ENCODE measurements at places on chromosomes 1 and 21.

DNA sequence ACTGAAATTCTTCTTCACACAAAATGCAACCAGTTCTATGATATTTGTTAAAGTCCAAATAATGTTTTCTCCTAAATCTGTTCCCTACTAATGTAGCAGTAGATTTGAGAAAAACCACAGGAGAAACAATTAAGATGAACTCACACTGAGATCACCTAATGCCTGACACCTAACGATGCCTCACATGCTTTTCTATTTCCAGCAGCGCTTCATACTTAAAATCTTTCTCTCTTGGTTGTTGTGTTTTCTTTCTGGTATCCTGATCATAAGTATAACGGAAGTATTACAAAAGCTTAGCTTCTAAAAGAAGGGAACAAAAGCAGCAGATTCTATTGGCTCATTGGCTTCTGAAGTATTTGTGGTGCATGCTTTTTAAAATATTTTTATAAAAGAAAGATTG is 267.2 kb upstream of the SGIP1 start:
- H3K27ac ChIP-seq: no peak overlapping the region
- peaks cover 27% of the 10 kb centered on the region for H3K27me3 ChIP-seq
- no peak for DNase-seq
- no peak overlapping the region for H3K4me3 ChIP-seq

- no peaks in the 10 kb centered on the region for H3K4me1 ChIP-seq
- peak within 1 kb of the TSS; percentile 60 for H3K27ac ChIP-seq
- peaks cover 16% of the 10 kb centered on the region for H3K36me3 ChIP-seq
- H3K27me3 ChIP-seq: no peaks in the 10 kb centered on the region
- H3K4me3 ChIP-seq: no peak within 1 kb of the TSS
- no peak for DNase-seq
Observed at GRCh38 chr1:33320619-33321165, at the start of gene A3GALT2. TSS of gene A3GALT2 (minus strand) at chr1:33321098. CDS start at chr1:33321098, 0 bp downstream.

GRCh38 chr1:94929351-94930217 is 2.7 kb upstream of the CNN3 start:
- peak overlapping the region; percentile 57 for H3K4me3 ChIP-seq
- H3K36me3 ChIP-seq: peaks cover 12% of the 10 kb centered on the region

GRCh38 chr1:42735056-42735455 is 5.0 kb downstream of the CLDN19 start:
- H3K4me3 ChIP-seq: no peak overlapping the region
- H3K27ac ChIP-seq: no peak overlapping the region
- no peak for DNase-seq
- peaks cover 6% of the 10 kb centered on the region for H3K4me1 ChIP-seq
- no peaks in the 10 kb centered on the region for H3K27me3 ChIP-seq
- no peaks in the 10 kb centered on the region for H3K36me3 ChIP-seq

- H3K36me3 ChIP-seq: peaks cover 24% of the 10 kb centered on the region
- DNase-seq: no peak
- H3K4me1 ChIP-seq: peaks cover 19% of the 10 kb centered on the region
Observed at GRCh38 chr1:35497571-35497970, 59.6 kb downstream of the KIAA0319L start.

DNA sequence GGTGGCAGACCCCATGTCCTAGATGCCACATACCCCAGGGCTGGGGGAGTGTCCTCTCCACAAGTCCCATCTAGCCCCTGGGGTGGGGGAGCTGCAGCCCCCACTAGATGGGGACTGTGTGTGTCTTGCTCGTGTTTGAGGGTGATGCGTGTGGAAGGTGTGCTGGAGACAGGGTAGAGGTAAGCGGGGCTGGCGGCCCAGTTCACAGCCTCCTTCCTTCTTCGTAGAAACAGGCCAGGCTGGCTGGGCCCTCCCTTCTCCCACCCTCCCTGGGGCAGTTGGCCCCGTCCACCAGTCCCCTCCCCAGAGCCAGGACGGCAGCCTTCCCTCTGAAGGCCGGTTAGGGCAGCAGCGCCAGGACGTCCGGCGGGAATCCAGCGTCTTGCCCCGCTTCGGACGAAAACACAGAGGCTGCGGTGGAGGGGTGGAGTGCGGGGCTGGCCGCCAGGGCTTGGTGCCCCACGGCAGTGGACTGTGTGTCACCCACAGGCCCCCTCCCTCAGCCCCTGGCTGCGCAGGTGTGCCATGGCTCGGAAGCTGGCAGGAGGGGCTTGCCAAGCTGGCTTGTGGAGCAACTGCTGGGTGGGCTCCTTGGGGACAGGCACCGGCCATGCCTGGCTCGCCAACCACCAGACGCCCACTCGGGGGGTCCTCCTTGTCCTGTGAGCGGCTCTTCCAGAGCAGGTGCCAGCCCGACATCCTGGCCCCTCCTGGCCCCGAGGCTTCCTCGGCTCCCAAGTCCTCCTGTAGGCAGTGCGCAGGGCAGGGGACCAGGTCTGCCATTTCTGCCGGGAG is 3.6 kb downstream of the PRDM16 start:
- no peak for DNase-seq
- H3K4me3 ChIP-seq: peak overlapping the region; percentile 46
- H3K4me1 ChIP-seq: peaks cover 27% of the 10 kb centered on the region
- no peaks in the 10 kb centered on the region for H3K27me3 ChIP-seq
- no peak overlapping the region for H3K27ac ChIP-seq

DNA sequence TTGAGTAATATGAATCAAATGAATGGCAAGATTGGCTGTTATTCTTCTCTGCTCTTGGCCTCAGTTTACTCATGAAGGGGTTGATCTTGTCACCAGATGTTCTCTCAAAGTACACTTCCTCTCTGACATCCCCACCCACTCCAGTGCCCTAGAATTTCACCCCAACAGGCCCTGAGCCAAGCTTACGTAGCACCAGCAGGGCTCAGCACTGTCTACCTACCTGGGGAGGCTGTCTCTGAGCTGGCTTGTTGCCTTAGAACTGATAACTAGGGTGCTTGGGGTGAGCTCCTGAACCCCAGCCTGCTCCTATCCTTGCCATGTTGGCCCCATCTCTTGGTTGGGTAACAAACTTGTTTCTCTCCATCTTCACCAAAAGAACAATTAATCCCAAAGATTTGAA is 159.1 kb upstream of the USP24 start:
- no peak overlapping the region for H3K27ac ChIP-seq
- no peaks in the 10 kb centered on the region for H3K4me1 ChIP-seq
- H3K4me3 ChIP-seq: no peak overlapping the region
- no peaks in the 10 kb centered on the region for H3K36me3 ChIP-seq

GRCh38 chr1:24443241-24443656 is 27.6 kb downstream of the NIPAL3 start:
- no peak for DNase-seq
- H3K4me1 ChIP-seq: peaks cover 9% of the 10 kb centered on the region
- peaks cover 7% of the 10 kb centered on the region for H3K36me3 ChIP-seq
- no peaks in the 10 kb centered on the region for H3K27me3 ChIP-seq
